ENCODE measurements at places on chromosomes 3 and 15.

- peak; percentile 56 for DNase-seq
Observed at GRCh38 chr3:112639455-112640225, 1.3 kb downstream of the CCDC80 start.

GRCh38 chr3:154324919-154325318, 632 bp upstream of the DHX36 start:
- DNase-seq = peak; percentile 41

DNA sequence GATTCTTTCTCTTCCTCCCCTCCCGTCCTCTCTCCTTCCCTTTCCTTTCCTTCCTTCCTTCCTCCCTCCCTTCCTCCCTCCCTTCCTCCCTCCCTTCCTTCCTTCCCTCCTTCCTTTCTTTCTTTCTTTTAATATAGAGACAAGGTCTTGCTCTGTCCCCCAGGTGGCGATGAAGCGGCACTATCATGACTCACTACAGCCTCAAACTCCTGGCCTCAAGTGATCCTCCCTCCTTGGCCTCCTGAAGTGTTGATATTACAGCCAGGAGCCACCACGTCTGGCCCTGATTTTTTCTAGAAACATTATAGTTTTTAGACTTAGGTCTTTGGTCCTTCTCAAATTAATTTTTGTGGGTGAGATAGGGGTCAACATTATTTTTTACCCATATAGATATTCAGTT, 15.5 kb downstream of the GRM2 start:
- no peak for DNase-seq

- DNase-seq = no peak
Observed at GRCh38 chr3:108437439-108437838, 73.0 kb downstream of the MYH15 start.

- no peak for DNase-seq
Observed at GRCh38 chr3:64037084-64037483, 13.8 kb upstream of the PSMD6 start.

- DNase-seq = no peak
Observed at GRCh38 chr15:41979493-41980266, 7.3 kb upstream of the EHD4 start.

DNA sequence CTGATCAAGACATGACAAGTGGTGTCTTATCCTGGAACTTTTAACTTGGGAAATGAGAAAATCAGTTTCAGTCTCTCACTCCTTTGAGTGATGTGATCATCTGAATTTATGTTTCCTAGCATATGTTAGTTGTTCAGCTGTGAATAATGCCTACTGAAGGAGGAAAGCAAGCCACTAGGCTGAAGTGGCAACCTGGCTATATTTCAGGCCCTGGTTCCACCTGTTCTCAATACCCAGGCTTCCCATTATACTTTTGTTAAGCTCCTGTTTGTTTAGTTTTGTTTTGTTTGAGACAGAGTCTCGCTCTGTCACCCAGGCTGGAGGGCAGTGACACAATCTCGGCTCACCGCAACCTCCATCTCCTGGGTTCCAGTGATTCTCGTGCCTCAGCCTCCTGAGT, 243.8 kb downstream of the ALCAM start:
- DNase-seq = no peak

DNA sequence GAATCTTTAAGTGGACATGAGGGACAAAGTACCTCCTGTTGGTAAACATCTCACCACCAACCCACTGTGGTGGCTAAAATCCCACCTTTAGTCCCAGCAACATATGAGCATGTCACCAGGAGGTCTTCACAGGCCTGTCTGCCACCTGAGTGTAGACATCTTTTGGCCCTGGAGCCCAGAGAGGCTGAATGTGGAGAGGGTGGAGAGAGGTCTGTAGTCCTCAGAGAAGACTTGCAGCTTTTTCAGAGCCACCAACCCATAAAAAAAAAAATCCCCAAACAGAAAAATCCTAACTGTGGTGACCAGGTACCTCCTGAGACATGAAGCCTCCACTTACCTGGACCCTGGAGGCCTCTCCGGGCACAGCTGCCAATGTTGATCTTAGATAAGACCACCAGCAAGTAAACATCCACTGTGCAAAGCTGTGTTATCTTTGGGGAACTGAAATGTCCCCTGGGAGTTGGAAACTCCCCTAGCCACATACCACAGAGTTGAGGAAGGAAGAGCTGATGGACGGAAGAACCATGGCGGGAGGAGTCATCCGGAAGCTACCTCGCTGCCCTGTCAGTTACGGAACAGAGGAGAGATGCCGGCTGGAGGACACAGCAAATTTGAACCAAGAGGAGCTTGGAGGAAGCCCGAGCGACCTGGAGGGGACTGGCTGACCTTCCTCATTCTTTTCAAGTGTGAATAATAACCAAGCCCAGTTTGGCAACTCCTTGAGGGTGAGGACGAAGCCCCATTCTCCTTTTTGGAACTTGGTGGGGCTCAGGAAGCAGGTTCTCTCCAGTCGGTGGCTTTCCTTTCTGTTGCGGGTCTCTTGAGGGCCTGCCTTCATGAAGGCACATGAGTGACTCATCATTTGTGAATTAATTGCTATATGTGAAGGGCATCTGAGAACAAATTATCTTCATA, at the start of gene GHRL:
GHRL (minus strand) TSS at position 443 of the 915 bp plus-strand sequence. CDS start 2,767 bp downstream, outside the sequence.
- no peak for DNase-seq

GRCh38 chr3:149917124-149917667, 53.5 kb downstream of the PFN2 start:
- no peak for DNase-seq

DNA sequence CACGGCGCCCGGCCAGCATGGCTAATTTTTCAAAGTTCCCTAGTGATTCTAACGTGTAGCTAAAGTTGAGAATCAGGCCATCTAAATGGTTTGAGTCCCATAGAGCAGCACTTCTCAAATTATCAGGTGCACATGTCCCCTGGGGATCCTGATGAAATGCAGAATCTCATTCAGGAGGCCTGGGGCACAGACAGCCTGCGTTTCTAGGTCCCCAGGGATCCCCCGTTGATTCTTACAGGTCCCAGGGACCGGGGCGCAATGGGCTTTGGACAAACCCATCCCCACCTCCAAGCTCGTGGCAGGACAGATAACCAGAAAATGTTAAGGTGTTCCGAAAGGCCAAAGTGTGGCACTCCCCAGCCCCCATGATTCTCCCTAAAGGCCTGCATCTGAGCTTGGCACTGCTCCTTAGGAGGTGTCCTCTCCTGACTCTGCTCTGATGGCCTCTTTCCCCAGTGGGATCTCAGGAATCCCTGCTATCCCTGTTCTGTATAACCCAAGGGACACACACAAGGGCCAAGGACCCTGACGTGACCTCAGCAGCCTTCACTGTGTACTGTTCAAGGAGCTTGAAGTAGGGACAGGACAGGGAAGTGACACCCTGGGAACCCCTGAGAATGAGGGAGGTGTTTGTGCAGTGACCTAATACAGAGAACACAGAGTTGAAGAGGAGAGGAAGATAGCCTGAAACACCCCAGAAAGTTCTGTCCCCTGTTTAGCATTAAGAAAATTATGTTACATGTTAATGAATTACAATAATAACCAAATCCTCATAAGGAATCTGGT, 8.0 kb downstream of the LRRK1 start:
- no peak for DNase-seq

DNA sequence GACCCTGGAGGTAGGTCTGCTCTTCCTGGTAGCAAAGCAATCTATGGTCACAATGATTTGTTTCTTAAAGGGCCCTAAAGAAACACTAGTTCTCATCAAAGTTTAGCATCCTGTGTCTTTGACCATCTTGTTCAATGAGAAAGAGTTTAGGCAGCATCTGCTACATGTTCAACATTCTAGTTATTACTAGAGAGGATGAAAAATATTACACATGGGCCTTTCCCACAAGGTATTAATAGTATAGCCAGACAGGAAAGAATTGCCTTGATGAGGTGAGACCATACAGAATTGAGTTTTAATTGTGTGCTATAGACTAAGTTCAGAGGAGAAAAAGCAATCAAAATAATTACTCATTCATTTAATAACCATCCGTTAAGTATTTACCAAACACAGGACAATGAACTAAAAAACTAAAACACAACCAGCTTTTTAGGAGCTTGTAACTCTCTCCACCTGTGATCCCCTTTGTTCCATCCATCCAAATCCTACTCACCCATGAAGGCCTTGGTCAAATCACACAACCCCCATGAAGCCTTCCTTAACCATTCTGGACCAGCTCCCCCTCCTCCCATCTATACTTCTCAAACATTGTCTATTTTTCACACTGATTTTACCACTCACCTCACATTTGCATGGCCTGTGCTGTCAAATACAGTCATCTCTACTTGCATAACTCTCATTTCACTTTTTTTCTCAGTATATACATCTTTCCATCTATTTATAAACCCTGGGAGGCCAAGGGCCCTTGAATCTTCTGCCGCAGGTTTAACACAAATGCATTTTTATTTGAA, 122.9 kb downstream of the RORA start:
- DNase-seq = no peak
